Stimulated activated CD8-positive, alpha-beta memory T cell treated with anti-CD3 and anti-CD28 coated beads, Interleukin-7, amount 100 ng/mL, for 4 hours (primary cell): ENCODE measurements at places on chromosomes 4 and X.

GRCh38 chr4:102792361-102792936 lies 31.7 kb upstream of the MANBA start:
- no peak for DNase-seq

DNA sequence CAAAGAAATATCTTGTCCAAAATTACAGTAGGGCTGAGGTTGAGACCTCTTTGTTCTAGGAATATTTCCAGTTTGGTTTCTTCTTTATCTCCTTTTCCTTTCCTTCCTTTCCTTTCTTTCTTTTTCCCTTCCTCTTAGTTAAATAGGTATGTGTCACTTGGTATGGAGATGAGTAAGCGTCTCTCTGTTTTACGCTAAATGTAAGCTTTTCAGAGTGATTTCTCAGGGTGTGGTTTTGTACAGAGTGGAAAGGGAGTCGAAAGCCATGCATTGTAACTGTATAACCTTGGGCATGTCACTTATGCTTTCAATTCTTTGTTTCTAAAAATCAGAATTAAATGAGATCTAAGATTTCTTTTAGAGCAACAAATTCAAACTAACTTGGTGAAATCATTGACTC lies 54.8 kb downstream of the TLL1 start:
- DNase-seq: no peak

DNA sequence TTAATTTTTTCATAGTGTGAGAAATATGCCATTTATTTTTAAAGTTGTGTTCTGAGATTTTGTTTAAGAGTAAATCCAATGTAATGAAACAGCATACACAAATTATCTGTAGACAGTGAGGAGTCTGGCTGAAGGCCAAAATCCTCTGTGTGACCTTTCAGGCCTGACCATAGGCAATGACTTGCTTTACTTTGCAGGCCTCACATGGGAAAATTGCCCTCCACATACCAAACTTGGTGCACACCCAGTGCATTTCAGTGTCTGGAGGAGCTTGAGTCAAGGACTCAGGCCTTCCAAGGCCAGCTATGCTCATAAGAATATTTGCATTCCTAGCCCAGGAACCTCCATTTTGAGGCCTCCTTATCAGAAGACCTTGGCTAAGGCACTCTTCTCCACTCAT lies 430.1 kb downstream of the GABRG1 start:
- DNase-seq: no peak

DNA sequence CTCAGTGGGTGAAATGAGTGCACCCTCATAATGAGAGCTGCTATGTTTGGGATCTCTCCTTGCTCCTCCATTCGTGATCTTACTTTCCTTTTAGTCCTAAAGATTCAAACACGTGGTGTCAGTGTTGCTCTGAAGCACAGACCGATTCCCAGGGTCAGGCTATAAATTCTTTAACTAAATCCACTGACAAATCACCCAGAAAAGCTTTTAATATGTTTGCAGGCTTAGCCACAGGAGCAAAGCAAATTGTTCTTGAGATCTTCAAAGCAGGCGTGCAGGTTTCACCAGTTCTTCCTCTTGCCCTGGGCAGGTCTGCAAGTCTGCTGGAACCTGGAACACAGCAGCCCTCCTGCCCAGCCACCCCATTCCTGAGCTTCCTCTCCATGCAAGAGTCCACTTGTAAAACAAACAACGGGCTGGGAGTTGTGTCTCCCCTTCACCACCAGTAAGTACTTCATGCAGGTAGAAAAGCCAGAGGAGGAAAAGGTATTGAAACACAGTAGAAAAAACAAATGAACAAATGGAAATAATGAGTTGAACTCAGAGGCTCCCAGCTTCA lies 70.1 kb upstream of the ENPP6 start:
- no peak for DNase-seq

GRCh38 chr4:111417521-111417920 lies 727.7 kb upstream of the FAM241A start:
- no peak for DNase-seq

- no peak for DNase-seq
Measured at GRCh38 chrX:15646543-15646942, 18.1 kb downstream of the CLTRN start.
